Stomach (tissue), 19 donors: ENCODE measurements at places on chromosomes 1 and 21. TPM values are rescaled to one million over a fixed set of nuclear protein-coding genes. Genes with fewer than 3 reads are reported as not detected.

Gene BARHL2
- not detected for total RNA-seq

Gene ANKRD35
- 1.2 TPM for total RNA-seq

Gene CLCA4
- total RNA-seq, result not detected

Gene SLC45A1
- 3.0 TPM for total RNA-seq

Gene STYXL2
- total RNA-seq, result not detected

Gene GPX7
- 30.7 TPM for total RNA-seq

Gene HSPB7
- total RNA-seq, result 32.1 TPM

Gene CFAP298
- total RNA-seq, result 19.2 TPM

Gene ITGB2
- 72.2 TPM for total RNA-seq

Gene JAM2
- not detected for total RNA-seq

Gene NLRP3
- 5.5 TPM for total RNA-seq

Gene PTGS2
- 30.9 TPM for total RNA-seq

Gene LEFTY1
- total RNA-seq, result 499 TPM

Gene RGS5
- total RNA-seq, result 161 TPM

Gene DYNLT4
- total RNA-seq, result not detected

Gene RGS4
- not detected for total RNA-seq

Gene LGR6
- total RNA-seq, result not detected

Gene ADCY10
- not detected for total RNA-seq

Gene CYP4A11
- 0.92 TPM for total RNA-seq

Gene SERTAD4
- total RNA-seq, result 3.7 TPM

Gene APP
- 190 TPM for total RNA-seq

Gene WDR3
- total RNA-seq, result 9.7 TPM

Gene RAB13
- total RNA-seq, result 63.7 TPM

Gene ZNF683
- not detected for total RNA-seq

Gene PRSS38
- not detected for total RNA-seq

Gene HNRNPCL4
- total RNA-seq, result not detected

Gene BLACAT1
- total RNA-seq, result 0.37 TPM
